Spinal cord (tissue), 10 donors: ENCODE measurements at places on chromosomes 2 and 18.

- DNase-seq, result no peak
Observed at GRCh38 chr2:222451224-222451674, 26.9 kb downstream of the SGPP2 start.

DNA sequence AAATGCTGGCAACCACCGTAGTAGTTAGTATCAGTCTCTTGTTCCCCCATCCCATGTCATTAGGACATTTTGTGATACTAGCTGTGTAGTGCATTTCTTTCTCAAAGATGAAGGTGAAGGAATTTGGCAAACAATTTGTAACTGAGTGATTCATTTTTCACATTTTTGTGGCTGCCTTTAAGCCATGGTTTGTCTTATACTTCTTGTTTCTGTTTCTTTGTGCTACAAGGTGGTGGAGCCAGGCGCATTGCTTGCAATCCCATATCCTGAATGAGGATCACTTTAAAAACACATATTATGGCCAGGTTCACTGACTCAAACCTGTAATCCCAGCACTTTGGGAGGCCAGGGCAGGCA is 40.6 kb downstream of the GPD2 start:
- no peak for DNase-seq

DNA sequence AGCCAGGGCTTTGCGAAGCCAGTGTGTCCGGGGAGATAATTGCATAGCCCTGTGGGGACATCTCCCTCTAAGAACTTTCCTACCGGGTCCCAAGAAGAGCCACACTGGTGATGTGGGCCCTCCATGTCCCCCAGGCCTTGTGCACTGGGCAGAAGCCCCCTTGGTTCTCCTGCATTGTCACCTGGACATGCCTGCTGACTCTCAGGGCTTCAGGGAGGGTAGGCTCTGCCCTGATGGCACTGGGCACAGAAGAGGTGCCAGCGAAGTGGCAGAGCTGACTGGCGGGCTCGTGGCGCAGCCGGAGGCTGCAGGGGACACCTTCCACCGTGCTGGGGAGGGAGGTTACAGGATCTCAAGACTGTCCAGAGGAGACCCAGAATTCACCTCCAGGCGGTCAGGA is 28.3 kb downstream of the GLI2 start:
- no peak for DNase-seq

DNA sequence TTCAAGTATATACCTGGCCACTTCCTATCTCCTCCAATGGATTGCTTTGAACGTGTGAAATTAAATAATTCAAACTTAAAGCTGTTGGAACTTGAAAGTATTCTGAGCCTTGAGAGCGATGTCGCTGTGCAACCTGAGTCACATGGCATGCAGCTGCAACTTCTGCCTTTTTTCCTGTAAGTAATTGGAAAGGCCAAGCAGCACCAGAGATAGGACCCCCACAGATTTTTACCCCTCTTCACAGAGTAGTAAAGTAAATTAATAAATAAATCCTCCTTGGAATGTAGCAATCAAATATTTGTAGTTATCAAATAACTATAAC is 3.2 kb upstream of the RNF149 start:
- DNase-seq, result no peak

- no peak for DNase-seq
Observed at GRCh38 chr2:99863236-99863902, 279.0 kb downstream of the AFF3 start.

DNA sequence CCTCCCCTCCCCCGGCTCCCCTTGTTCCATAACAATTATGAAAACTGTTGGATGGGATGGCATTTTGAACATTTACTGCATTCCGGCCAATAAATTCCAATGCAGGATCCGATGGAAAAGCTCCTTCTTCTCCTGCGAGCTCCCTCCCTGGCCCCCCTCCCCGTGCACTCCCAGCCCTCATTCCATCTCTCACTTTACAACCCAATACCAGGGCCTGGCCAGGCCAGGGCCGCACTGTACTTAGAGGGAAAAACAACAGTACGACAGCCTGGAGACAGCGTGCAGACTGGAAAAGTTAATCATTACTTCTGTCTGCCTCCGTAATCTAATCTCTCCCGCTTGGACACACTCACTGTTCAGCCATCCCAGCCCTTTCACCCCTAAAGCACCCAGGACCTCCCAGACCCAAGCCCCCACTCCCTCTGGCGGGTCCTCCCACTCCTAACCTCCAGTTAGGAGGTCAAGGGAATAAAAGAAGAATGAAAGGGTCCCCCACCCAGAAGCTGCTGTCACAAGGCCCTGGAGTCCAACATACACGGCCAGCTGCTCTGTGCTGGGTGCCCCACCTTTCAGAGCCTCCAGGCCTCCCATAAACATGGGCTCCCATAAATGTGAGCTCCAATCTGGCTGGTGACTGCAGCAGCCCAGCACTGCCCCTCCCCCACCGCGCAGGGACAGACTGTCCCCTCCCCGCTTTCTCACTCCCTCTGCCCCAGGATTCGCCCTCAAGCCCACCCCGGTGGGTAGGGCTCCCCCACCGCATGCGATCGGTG is 20.6 kb downstream of the SMAD7 start:
- DNase-seq, result no peak

- DNase-seq, result no peak
Observed at GRCh38 chr2:205129531-205129930, 552.8 kb upstream of the NRP2 start.

DNA sequence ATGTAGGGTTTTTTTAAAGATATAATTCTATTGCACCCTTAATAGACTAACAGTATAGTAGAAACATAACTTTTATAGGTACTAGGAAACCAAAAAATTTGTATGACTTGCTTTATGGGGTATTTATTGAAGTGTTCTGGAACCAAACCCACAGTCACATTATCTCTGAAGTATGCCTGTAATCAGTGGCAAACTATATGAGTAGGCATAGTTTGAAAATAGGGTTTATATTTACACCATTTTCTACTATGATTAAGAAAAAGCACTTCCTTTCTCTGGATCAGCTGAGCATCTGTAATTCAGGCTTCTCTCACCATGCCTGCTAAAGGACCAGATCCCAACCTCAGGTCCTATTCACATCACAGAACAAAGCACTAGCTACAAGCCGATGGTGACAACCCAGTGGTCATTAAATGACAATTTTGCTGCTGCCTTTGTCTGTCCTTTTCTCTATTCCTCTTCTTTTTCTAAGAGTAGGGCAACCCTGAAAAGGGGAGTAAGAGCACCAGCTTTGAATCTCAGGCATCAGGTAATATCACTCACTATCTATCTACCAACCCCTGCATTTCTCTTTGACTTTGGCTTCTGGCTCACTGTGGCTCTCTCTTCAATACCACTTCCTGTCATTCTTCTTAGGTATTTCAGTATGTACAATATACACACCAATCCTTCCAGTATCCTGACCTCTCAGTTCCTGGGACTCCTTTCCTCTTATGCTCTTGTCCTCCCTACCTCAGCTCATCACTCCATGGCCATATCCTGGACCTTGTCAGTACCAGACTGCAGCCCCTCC is 14.4 kb downstream of the NEMP2 start:
- DNase-seq, result no peak

DNA sequence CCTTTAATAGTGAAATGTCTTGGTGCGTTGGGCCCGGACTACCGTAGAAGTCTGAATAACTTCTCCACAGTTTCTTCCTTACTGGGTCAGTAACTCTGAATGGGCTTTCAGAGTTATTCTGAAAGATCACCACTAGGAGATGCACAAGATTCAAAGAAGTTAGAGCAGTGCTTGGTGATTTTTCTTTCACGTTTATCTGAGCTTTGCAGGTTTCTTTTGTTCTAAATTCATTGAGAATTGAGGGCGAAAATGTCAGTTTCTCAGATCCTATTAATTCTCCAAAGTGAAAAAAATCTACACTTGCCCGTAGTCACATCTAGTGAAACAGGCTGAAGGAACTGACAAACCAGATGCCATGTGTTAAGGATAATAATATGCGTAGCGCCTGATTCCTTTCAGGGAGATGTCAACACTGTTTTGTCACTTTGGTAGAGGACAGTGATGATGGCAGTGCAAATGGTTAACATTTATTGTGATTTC is 70.1 kb downstream of the QPCT start:
- peak; percentile 57 for DNase-seq

DNA sequence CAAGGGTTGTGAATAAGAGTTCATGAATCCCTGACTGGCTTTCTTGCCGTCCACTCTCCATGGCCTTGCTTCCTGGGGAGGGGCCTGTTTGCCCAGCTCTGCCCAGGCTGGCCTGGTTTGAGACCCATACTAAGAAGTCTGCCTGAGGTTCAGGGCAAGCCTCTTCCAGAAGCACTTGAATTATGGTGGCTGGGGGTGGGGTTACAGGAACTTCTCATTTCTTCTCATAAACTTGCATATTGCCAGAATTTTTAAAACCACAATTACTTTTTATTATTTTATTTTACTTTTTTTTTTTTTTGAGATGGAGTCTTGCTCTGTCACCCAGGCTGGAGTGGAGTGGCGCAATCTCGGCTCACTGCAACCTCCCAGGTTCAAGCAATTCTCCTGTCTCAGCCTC is 42.0 kb downstream of the GORASP2 start:
- DNase-seq, result no peak

- DNase-seq, result no peak
Observed at GRCh38 chr2:88077080-88077479, 9.5 kb downstream of the SMYD1 start.

DNA sequence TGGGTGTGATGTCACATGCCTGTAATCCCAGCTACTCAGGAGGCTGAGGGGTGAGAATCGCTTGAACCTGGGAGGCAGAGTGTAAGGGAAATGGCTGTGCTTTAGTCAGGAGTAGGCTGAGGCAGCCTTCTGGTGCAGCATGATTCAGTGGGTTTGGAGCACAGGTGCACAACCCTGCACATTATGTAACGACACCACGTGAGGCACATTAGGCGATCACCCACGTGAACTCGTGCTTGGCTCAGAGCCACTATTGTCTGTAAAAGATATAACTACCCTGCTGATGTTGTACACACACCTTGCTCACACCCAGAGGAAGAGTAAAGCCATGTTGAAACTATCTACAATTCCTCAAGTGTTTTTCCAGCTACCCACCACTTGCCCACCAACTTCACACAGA is 54.8 kb upstream of the ZC3H15 start:
- no peak for DNase-seq

- DNase-seq, result no peak
Observed at GRCh38 chr2:2237563-2237962, 93.5 kb downstream of the MYT1L start.

- DNase-seq, result no peak
Observed at GRCh38 chr2:74425523-74425922, 4.0 kb downstream of the WDR54 start.

DNA sequence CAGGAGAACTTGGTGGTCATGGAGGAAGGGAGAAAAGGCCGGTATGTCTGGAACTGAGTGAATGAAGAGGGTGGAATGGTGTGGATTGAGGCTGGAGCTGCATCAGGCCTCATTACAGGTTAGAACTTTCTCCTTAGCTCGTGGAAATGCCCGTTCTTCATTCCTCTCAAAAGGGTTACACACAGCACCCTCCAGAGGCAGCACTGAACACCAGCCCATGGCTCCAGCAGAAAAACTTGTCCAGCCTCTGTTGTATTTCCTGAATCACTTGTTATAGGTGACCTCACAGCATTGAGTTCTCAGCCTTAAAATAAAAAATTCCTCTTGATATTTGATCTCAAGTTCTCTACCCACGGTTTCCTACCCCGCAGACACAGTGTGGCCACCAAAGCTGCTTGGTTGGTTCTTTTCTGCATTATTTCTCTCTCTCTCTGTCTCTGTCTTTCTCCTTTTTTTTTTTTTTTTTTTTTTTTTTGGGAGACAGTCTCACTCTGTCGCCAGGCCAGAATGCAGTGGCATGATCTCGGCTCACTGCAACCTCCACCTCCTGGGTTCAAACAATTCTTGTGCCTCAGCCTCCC is 89.6 kb downstream of the ITGB1BP1 start:
- no peak for DNase-seq

DNA sequence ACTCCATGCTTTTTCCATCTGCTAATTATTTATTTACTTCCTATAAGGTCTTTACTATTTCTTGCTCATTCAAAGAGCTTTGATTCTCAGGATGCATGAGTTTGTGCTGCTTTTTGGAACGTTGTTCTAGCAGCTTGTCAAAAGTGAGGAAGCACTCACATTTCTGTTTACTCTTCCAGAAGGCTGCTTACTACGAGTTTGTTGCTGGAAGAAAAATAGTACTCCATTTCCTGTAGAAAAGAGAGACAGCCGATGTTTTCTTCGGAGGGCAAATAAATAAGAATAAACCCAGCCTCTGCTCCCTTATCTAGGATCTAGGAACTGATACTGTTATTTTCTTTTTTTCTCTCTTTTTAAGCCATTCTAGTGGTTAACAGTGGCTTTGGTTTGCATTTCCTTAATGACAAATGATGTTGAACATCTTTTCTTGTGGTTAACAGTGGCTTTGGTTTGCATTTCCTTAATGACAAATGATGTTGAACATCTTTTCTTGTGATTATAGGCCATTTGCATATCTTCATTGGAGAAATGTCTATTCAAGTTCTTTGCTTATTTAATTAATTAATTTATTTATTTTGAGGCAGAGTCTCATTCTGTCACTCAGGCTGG is 20.5 kb downstream of the CYP27A1 start:
- no peak for DNase-seq

DNA sequence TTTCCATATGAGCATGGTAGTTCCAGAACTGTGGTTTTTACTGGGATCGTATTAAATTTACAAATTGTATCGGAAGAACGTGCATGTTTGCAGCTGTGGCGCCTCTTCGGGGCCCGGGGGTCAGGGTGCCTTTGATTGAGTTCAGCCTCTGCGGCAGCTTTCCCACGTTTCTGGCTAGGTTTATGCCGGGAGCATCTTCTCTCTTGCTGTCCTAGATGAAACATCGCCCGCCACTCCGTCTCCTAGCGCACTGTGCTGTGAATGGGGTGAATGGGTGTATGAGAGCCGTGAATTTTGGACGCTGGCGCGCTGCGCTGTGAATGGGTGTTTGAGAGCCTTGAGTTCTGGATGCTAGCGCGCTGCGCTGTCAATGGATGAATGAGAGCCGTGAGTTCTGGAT is 12.3 kb downstream of the PDCD1 start:
- no peak for DNase-seq

GRCh38 chr2:211867845-211868451 is 670.7 kb downstream of the ERBB4 start:
- no peak for DNase-seq

GRCh38 chr2:42233976-42234441 is 64.9 kb downstream of the EML4 start:
- no peak for DNase-seq

GRCh38 chr2:219434468-219434717 is 250 bp upstream of the SPEG start:
- DNase-seq, result no peak

GRCh38 chr2:195613922-195614321 is 43.1 kb upstream of the SLC39A10 start:
- DNase-seq, result peak; percentile 10
